SK-N-SH (cell line): ENCODE measurements at places on chromosomes 4 and X. TPM values are rescaled to one million over a fixed set of nuclear protein-coding genes. Genes with fewer than 3 reads are reported as not detected.

RPL36A gene
- 3,417 and 5,140 TPM in 2 replicates for polyA plus RNA-seq

NPY2R gene
- 0.05 TPM in 1 of 2 replicates, not detected in the other for polyA plus RNA-seq

IL13RA1 gene
- 27.0 and 29.9 TPM in 2 replicates for polyA plus RNA-seq

CNGA1 gene
- 0.23 and 0.45 TPM in 2 replicates for polyA plus RNA-seq

CDS1 gene
- 0.02 and 0.03 TPM in 2 replicates for polyA plus RNA-seq

PSAPL1 gene
- polyA plus RNA-seq: 0.02 and 0.03 TPM in 2 replicates

NPY5R gene
- not detected in 2 replicates for polyA plus RNA-seq

ADH1C gene
- not detected in 2 replicates for polyA plus RNA-seq

NCAPG gene
- 4.8 and 5.4 TPM in 2 replicates for polyA plus RNA-seq

POLR2B gene
- polyA plus RNA-seq: 58.5 and 71.5 TPM in 2 replicates

GPR119 gene
- not detected in 2 replicates for polyA plus RNA-seq

HTN3 gene
- not detected in 2 replicates for polyA plus RNA-seq

MMRN1 gene
- not detected in 2 replicates for polyA plus RNA-seq

STARD8 gene
- 2.6 TPM in 2 replicates for polyA plus RNA-seq

SPP1 gene
- polyA plus RNA-seq: 0.82 and 1.3 TPM in 2 replicates

DNA sequence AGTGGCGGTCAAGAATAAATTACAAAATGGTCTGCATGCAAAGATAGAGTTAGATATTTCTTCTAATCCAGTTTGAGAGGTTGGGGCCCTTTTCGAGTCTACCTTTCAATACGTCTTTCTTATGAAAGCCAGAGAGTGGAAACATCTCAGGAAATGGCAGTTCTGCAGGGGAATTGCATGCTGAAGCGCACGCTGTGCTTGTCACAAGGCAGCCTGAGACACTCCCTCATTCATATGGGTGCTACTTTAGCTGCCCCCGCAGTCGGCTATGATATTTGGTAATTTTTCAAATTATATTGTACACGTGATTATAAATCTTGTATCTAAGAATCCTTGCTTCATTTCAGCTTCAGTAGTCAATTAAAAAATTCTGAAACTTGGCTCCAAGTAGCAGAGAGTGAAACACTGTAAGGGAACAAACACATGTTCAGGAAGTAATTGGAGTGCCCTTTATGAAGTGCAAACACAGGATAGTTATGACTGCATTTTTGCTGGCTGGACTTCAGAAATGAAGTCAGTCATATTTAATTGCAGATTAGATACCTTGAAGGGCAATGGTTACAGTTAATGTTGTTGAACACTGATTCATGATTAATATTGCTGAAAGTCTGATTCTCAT, 145.5 kb upstream of the NAP1L5 start:
- DNase-seq: no peak

- DNase-seq: no peak
Measured at GRCh38 chr4:173272996-173273395, 61.2 kb downstream of the HMGB2 start.

DNA sequence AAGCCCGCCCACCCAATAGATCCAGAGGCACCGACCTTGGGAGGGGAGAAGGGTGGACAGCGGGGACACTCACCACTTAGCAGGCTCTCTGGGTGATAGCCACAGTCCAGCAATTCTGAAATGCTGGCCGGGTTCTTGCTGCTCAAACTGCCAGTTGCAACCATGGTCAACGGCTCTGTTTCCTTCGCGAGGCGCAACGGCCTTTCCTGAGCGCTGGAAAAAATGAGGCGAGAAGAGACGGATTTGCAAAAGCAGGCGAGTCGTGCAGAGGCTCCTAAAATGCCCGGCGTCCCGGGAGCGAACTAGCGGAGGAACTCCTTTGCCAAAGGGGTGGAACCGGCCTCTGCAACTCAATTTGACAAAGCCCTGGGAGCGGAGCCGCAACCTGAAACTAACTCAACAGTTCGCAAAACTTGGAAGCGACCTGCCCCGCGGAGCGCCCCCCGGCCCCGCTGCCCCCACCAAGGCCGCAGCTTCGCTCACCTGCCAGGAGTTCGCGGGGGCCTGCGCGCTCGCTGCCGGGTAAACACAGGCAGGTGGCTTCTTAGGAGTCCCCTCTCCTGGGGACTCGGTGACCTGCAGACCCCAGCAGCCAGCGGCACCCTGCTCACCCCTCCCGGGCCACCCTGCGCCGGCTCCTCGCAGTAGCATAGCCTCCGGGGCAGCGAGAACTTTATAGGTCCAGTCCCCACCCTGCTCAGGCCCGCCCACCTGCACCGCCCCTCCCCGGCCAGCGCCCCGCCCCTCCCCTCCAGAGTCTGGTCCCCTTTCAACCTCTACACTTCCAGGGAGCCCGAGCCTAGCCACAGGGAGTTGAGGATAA, at the start of gene DDIT4L:
Gene DDIT4L, minus strand, starts transcription at position 649 of the 823 bp plus-strand sequence. Its CDS starts 485 bp downstream, at position 164.
- DNase-seq: peak; percentile 72

DNA sequence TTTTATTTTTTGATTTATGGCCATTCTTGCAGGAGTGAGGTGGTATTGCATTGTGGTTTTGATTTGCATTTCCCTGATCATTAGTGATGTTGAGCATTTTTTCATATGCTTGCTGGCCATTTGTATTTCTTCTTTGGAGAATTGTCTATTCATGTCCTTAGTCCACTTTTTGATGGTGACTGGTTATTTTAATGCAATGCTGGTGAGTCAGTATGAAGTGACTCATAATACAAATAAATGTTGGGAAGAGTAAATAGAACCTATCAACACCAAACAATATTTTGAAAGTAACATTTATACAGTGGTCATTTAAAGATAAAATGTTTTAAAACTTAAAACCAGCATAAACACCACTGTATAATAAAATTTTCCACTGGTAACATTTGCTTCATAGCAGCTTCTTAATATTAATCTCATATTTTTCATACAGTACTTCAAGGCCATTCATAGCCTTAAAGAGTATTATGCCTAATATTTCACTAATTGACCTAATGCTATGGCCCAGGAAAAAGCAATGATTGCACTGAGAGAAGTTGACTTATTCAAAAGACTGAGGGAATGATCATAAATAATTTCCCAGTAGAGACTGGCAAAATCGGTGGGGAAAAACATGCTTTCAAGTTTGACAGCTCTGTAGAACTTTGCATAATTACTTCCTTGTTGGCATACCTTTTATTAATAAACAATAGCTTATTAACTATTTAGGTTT, 33.9 kb downstream of the CASK start:
- DNase-seq: no peak

GRCh38 chrX:46838974-46839480, 2.2 kb downstream of the RP2 start:
- no peak for DNase-seq

GRCh38 chr4:110924761-110925160, 301.9 kb upstream of the PITX2 start:
- DNase-seq: no peak

- no peak for DNase-seq
Measured at GRCh38 chr4:143085659-143086058, 99.1 kb upstream of the USP38 start.

DNA sequence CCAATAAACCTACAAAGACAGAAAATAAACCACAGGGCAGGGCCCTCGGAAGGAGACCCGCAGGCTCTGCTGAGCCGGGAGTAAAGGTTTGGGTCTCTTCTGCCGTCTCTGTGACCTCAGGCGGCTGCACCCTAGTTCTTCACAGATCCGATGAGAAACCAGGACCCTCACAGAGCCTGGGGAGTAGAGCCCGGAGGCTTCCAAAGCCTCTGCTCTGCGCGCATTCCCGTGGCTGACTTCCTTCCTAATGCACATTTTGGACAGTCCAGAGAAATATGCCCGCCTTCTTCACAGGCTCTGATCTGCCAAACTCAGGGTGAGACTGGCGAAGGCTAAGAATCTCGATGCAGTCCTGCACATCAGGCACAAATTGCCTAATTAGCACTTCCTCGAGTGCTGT, 245.5 kb downstream of the EVC2 start:
- DNase-seq: no peak

DNA sequence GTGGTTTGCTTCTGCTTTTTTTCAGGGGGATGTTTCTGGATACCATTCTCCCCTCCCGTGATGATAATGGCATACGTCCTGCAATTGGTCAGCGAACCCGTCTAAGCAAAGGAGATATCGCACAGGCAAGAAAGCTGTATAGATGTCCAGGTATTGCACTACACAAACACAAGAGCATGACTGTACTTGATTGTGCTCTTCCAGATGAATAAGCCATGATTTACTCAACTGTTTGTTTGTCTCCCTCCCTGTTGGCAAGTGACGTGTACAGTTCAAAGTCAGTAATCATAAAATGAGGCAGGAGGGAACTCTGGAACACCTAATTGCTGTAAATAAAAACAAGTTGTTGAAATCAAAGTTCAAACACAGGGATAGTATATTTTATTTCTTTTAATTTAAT, 141.4 kb downstream of the TLL1 start:
- DNase-seq: no peak

GRCh38 chr4:98262431-98262830, 1.2 kb downstream of the RAP1GDS1 start:
- no peak for DNase-seq

DNA sequence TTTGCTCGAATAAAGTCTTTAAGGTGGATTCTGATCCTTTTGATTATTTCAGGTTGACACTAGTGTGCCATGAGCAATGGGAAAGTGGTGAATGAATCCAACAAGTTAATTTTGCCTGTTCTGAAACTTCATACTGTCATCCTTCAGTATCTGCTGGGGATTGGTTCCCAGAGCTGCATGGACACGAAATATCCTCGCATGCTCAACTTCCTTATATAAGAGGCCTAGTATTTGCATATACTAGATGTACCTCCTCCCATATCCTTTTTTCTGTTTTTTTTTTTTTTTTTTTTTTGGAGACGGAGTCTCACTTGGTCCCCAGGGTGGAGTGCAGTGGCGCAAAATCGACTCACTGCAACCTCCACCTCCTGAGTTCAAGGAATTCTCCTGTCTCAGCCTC, 23.0 kb upstream of the PDS5A start:
- DNase-seq: no peak

GRCh38 chr4:40228497-40229365, 31.9 kb downstream of the RHOH start:
- no peak for DNase-seq

DNA sequence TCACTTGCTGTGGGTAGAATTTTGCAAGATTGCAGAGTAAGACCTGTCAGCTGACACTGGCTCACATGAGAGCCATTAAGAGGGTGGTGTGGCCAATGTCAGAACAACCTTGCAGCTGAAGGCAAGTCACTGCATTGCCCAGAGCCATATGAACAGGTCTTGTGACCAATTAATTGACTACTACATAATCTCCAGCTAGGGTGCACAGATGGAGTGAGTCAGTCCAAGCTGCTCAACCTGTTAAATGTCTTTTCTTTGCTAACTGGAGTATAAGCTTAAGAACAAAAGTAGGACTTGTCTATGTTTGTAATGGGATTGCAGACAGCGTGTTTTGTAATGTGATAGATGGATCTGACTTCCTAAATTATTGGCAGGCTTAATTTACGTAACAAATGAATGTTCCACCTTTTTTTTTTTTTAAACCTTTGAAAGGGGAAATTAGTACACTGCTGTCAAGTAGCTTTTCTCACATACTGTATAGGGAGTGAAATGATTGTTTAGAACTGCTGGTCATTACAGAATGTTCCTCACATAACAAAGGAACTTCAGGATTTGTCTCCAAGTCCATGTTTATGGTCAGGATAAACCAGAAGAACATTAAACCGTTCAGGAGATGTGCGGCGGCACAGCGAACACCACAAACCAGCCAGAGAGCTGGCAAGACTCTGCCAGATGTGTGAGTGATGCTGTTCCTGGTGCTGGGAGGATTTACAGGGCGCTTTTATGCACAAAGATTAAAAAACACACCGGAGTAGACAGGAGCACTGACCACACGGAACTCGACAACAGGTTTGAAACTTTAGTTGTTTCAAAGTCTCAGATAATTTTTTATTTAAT, 37.0 kb downstream of the FNIP2 start:
- DNase-seq: peak; percentile 47

- no peak for DNase-seq
Measured at GRCh38 chr4:168734703-168735678, 238.1 kb downstream of the PALLD start.

- no peak for DNase-seq
Measured at GRCh38 chrX:135275973-135276372, 24.1 kb downstream of the ETDA start.

DNA sequence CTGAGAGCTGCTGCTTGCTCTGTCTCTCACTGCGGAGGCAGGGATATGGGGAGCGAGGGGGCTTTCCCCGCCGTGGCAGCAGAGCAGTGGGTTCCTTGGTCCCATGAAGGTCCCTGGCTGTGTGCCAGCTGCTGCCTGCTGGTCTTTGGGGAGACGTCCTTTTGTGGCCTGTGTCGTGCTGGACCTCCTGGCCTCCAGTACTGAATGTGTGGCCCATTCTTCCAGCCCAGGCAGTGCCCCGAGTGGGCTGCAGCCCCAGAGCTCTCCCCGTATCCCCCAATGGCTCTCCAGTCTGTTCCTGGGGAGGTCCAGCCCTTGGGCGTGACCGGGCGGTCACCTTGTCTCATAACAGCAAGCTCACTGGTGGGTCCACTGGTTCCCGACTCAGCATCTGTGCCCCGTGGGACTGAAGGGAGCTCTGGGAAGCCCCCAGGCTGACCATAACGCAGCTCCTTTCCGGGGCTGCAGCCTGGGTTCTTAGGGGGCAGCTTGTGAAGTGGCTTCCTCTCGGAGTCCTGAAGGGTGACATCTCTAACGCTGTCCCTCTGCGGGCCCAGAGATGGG, 115.6 kb downstream of the SMIM20 start:
- no peak for DNase-seq

- no peak for DNase-seq
Measured at GRCh38 chrX:123807835-123808416, 51.9 kb upstream of the XIAP start.

DNA sequence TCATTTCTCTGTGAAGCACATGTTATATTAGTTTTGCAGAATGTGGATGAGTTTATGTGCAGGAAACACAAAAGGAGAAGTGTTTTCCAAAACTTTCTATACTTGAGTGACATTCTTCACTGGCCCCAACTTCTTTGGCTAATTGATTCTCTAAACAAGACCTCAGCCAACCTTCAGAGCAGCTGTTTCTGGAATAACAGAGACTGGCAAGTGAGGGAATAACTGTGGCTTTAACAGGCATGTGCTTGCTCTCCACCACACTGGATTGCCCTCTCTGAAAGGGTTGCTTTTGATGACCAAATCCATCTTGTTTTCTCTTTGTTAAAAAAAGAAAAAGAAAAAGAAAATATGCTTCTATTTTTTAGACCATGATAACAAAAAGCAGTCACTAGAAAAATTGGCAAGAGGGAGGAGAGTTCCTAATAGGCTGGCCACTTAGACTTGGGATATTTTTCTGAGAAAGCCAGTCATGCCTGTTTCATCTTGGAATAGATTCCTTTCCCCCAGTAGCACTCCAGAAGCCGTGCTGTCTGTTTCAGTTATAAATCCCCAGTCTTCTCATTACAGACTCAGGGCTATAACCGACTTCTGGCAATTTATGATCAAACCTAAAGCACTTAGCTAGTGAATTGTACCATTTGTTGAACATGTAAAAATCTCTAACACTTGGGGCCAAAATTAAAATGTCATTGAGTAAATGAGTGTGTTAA, 295.0 kb upstream of the NR3C2 start:
- no peak for DNase-seq

GRCh38 chrX:47313056-47313455, 57.3 kb upstream of the ZNF157 start:
- no peak for DNase-seq

DNA sequence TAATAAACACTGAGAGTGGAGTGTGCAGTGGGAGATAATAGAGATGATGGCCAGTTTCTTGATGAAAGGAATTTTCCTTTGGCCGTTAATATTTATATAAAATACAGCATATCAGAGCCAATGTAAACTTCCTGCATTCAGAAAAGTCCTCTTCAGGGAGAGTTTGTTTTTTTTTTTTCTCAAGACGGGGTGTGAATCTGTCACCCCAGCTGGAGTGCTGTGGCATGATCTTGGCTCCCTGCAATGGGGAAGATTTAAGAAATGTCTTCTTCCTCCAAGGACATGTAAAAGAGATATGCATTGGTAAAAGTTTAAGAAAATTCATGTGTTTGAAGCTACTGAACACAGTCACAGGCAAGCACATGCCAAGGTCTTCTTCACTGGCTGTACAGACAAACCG, 25.4 kb upstream of the TBC1D9 start:
- no peak for DNase-seq
